Sciatic nerve (tissue), 2 donors: ENCODE measurements at places on chromosomes 3 and 15.

- no peak for DNase-seq
These were observed 445.6 kb upstream of the FRG2C start for GRCh38 chr3:75218577-75218976.

DNA sequence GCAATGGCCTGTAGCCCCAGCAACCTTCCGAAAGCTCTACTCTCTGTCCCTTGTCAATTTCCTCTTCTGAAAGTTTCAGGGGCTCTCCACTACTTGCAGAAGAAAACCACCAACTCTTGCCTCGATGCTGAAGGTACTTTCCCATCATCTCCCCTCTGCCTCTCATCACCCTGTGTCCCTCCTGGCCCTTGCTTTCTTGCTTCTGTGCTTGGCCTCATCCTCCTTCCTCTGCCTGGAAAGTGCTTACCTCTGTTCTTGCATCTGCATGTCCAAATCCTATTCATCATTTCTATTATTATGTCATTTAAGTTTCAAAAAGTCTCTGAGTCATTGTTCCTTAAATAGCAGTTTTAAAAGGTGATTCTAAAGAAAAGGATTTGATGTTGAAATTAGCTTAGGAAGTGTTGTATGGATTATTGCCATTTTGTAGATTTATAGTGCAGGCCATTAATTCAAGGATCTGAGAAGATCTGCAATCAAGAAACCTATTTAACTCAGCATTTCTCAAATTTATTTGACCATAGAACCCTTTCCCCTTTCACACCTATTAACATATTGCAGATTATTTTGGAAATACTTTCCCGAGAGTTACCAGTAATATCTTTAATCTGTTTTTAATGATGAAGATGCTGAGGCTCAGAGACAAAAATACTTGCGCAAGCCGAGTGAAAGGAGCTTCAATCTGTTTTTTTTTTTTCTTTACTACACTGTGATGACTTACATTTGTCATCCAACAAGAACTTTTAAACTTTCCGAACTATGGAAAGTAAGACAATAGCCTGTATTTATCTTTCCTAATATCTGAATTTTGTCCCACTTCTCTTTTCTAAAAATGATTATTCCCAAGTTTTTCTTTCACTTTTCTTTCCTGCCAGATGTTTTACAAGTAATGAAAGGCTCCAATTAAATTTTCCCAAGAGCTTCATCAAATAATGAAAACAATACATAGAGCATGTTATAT lies 22.3 kb upstream of the CFAP161 start:
- DNase-seq, result no peak

DNA sequence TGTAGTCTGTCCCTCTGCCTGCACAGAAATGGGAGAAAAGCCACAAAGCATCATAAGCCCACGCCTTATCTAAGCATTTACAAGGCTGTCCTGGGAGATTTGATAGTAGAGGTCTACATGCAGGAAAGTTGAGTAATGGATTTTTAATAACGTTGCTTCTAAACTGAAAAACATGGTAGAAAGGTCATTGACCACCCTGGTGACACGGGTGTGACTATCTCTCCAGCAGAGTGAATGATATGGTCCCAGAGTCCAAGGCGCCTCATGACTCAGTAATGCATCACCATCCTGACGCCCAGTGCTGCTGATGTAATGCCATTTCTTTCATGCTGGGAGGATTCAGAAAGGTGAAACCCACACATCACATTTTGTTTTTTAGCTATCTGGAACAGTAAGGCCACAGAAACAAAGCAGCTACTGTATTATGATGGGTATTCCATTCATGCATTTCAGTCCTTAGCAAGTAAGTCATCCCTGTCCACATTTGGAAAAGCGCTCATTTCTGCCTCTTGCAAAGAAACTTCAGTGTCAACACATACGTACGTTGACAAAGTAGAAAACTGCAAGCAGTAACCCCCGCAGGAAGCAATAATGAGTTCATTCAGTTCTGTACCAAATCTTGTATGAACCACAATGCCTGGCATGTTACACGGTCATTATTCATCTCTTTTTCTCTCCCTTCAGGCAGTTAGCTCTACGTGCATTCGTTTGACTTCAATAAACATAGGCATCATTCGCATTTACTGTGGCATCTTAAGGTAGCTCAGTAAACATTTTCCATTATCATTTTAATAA lies 483.5 kb downstream of the GABRG3 start:
- DNase-seq, result no peak

DNA sequence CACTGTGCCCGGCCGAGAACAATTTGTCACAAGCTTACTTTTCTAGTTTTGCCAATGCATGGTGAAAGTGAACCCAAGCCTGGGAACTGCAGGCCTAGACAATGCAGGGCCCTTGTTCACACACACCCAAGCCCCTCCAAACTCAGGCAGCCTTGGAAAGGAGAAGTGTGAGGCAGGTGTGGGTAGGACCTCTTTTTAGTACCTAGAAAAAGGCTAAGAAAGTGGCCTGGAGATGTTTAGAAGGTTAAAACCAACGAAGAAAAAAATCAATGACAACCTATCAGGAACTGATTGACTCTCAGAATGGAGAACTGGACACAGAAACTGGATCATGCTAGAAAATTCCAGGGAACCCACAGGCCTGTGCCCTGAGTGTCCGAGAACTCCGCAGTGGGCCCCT lies 18.8 kb downstream of the IDH2 start:
- no peak for DNase-seq

DNA sequence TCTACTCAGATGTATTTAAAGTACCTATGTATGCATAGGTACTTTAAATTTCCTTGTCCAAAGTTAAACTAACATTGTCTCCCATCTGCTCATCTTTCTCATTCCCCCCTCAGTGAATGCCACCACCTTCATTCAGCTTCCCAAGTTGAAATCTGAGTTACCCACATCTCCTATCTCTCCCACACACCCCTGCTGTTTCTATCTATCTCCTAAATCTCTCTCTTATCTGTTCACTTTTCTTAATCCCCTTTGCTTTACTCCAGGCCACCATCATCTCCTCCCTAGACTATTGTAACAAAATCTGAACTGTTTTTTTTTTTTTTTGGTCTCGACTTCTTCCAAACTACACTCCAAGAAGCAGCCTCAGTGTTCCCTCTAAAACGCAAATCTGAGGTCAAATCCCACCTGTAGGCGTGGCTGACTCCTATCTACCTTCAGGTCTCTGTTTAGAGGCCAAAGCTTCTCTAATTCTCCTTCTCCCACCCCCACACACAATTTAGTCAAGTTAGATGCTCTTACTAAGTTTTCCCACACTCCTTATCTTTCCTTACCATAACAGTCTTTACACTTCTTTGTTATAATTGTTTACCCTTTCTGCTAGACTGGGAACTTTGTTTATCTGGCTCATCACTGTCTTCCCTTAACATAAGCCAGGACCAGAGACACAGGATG lies 3.5 kb upstream of the NEO1 start:
- no peak for DNase-seq

- no peak for DNase-seq
These were observed 75.2 kb downstream of the NEO1 start for GRCh38 chr15:73127302-73127936.

DNA sequence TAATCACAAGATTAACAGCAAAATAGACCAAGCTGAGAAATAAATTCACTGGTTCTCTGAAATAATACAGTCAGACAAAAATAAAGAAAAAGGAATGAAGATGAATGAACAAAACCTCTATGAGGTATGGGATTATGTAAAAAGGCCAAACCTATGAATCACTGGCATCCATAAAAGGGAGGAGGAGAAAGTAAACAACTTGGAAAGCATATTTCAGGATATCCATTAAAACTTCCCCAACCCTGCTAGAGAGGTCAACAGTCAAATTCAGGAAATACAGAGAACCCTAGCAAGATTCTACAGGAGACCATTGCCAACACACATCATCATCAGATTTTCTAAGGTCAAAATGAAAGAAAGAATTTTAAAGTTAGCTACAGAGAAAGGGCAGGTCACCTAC lies 649.7 kb upstream of the CBLB start:
- DNase-seq, result no peak

DNA sequence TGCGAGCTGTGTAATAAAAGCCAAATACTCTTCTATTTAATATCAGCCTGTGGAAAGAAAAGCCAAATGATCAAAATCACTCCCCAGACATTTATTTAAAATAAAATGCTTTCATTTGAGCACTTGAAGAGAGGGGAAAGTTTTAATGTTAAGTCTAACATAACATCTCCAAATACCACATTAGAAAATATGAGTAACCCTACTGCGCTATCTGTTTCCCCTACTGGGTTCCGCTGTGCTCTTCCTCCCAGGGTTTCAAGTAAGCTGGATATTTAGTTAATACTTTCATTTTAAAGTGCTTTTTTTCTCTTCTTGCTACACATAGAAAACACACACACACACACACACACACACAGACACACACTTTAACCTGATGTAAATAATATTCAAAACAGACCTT lies 6.7 kb upstream of the VGLL4 start:
- DNase-seq, result no peak

DNA sequence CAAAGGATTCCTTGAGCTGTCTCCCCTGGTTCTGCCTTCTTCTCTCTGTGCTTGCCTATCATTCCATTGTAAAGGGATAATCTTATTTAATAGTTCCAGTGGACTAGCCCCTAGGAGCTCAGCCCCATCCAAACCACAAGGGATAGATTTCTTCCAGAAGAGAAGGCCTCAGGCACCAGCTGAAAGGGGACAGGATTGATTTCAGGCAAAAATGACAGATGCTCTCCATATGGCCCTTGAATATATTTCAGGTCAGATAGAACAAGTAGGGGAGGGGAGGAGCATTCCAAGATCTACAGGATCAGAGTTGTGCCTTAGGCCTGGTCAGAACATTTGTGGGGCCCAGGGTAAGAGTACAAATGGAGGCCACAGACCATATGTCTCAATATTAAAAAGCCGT lies 85.3 kb downstream of the RPLP1 start:
- DNase-seq, result no peak

DNA sequence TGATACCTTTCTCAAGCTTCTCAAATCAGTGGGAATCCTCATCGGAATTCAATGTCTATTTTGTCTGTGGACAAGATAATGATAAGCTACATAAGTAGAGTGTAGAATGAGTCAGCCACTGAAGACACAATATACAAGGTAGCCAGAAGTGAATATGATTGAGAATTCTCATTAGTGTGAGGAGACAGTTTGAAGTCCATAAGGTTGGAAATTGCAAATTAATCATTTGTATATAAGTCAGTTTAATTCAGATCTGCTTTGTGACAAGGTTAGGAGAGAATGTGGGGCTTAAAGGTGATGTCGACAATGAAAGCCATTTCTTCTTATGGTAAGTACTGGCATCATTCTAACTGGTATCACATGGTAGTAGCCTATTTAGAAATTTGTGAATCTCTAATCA lies 4.2 kb downstream of the ARPP21 start:
- DNase-seq, result no peak

- DNase-seq, result no peak
These were observed 219.7 kb downstream of the WNT5A start for GRCh38 chr3:55267206-55267930.

- no peak for DNase-seq
These were observed 55.4 kb downstream of the ABHD2 start for GRCh38 chr15:89143503-89144162.

DNA sequence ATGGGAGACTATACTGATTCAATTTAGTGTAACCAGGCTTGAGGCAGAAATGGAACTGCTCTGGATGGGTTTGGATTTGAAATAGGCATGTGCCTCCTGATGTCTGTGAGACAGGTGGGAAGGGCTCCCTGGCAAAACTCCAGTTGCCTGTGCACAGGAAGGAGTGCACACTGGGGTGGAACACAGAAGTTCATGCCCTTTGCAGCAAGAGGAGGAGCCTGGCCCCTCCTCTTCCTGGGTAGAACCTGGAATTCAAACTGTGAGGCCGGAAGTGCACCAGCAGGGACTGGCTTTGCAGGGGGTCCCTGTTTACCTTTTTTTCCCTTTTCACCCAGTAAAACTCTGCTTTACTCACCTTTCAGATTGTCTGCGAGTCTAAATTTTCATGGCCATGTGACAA lies 99.9 kb downstream of the GMPS start:
- no peak for DNase-seq

DNA sequence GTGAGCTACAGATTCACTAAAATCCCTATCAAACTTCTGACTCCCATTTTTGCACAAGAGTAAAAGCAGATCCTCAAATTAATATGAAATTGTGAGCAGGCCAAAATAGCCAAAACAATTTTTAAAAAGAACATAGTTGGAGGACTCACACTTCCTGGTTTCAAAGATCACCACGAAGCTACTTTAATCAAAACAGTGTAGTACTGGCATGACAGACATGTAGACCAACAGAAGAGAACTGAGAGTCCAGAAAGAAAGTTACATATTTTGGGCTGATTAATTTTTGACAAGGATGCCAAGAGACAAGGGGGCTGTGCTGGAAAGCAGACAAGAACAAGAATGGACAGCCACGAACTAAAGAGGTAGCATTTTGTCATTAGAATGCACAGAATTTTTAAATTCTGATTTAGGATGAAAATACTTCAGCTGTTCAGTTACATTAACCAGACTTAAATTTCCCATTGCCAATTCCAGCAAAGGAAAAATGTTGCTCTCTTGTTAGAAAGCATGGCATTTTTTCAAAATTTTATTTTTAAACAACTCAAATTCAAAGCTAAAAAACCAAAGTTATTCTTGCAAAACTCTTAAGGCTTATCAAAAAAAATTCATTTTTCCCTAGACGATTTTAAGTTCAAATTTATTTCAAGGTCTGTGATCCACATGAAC lies 14.0 kb downstream of the RYK start:
- DNase-seq, result no peak

DNA sequence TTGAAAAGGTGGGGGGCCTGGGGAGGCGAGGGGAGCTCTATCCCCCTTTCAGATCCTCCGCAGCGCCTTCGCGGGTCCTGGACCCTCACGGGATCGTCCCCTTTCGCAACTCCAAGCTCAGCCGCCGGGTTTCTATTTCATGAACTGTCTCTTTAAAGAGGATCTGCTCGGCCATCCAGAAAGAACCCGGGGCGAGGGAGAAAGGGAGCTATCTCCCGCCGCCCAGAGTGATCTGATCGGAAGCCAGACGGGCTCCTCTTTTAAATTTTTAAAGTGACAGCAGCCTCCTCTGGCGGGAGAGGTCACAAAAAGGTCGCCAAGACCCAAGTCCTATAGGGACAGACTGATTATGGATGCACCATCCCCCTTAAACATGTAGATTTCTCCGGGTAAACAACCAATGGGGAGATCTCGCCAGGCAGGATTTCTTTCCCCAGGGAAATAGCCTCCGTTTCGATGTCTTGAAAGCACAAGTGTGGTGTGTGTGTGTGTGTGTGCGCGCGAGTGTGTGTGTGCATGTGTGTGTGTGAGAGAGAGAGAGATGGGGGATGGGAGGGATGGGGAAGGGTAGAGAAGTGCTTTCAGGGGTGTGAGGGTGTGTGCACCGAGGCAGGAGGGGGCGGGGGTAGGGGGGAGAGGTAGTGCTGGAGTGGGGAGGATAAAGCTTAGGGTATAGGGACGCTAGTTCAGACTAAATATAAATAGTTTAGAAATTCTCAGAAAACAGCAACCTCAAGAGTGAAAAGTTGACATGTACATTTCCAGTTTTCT lies 516.1 kb downstream of the MECOM start:
- DNase-seq, result peak; percentile 58

GRCh38 chr3:52779011-52779836 lies 1.8 kb downstream of the ITIH1 start:
- peak; percentile 35 for DNase-seq
